ENCODE measurements at places on chromosomes 2 and 18.

DNA sequence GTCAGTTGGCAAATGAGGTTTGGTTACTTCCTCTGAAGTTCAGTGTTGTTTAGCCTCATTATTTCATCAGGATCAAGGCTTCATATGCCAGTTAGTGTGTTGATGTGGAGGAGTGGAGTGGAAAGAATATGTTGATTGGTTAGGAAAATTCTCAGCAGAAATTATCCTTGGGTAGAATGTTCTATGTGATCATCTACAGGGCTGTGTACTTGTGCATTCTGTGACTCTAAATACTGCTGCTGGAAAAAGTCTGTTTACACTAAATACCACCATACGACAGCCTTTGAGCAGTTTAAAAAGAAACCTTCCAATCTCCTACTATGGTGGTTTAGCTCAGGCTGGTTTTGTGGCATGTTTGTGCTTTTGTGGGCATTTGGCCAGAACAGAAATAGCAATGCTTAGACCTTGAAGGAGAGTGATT is 25.8 kb downstream of the CAB39 start:
- no peak for DNase-seq

- DNase-seq = no peak
Observed at GRCh38 chr18:47247416-47248114, 3.9 kb downstream of the SKOR2 start.

DNA sequence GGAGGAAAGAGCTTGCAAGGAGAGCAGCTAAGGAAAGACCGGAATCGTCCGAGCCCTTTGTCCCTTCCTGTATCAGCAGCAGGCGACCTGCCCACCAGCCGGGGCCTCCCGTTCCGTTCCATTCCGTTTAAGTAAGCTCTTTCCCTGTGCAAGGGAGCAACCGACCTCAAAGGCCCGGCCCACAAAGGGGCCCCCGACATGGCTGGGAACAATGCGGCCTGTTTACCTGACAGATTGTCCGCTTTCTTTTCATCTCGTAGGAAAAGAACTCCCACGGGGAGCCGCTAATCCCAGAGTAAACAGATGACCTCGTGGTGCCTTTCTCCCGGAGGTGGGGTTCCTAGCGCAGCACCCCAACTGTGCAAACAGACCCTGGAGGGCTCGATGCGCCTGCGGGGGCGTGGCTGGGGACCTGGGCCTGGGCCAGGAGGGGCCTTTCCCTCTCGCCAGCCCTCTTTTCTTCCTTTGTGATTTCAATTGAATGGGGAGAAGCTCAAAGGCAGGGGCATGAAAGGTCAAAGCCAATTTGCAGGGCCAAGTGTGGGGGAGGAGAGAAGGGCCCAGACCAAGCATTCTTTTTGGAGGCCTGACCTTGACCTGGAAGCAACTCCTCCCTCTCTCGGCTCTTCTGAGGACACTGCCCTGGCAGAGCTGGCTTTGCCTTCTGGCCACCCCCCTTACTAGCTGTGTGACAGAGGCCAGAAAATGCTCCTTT is 120.2 kb downstream of the INHBB start:
- DNase-seq = no peak

DNA sequence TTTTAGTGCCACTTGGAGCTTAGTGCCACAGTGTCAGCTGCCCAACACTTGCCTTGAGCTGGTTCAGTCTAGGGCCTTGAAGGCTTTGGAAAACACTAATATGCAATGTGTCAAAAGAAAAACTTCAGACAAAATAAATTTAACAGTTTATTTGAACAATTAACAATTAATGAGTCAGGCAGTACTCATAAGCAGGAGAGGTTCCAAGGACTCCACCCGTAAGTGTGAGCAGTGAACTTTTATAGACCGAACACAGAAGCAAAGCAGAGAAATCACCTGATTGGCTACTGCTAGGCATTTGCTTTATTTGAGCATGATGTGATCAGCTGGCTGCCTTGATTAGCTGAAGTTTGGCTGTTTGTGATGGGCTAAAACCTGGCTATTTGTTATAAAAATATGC is 49.5 kb upstream of the TBC1D8 start:
- no peak for DNase-seq

- DNase-seq = no peak
Observed at GRCh38 chr2:29578084-29578598, 343.2 kb downstream of the ALK start.

DNA sequence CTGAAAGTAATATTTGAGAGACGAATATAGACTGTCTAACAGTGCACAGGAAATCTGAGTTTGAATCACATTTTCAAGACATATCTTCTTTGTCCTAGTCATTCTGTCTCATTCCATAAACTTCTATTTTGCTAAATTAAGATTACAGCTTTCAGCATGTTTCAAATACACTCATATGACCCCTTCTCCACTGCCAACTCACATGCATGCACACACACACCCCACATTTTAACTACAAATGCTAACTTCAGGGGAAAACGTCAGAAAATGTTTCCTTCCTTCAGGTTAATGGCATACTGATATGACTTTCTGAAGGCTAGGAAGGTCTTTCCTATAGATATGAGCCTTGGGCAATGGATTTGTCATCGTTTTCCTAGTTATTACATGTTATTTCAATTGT is 373.7 kb downstream of the RBM43 start:
- no peak for DNase-seq

DNA sequence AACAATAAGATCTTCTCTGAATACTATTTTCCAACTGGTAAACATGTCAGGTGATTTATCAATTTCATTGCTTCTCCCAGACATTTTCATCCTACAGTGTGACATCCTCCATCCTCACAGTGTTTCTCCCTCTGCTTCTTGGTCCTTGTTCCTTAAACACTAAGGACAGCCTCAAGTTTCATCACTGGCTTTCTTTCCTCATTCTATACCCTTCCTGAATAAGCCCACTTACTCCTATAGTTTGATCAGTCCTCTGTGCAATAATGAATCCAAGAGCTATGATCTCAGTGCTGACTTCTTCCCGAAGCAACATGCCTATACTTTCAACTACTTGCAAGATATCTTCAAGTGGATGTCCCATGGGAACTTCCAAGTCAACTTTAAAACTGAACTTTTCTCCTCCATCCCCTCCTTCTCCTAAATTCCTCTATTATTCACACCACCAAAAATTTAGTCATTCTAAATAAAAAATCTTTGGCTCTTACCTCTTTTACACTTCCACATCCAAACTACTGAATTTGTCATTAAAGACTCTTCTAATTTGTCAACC is 87.6 kb downstream of the FAM228A start:
- DNase-seq = no peak

DNA sequence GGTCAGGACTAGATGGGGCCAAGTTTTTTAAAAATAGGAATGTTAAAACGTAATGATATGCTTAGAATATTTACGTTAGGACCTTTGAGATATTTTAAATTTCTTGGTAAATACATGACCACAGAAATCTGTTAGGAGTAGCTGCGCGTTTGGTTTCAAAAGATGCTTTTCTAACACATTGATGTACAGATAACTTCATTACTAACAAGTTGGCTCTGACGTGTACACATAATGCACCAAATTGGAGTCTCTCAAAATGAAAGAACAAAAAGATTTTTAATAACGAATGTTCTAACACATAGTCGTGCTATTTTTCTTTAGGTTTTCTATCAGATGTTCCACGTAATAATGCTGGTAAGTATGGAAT is 608 bp downstream of the PHOSPHO2 start:
- DNase-seq = no peak

GRCh38 chr2:28347596-28347995 is 45.1 kb upstream of the FOSL2 start:
- no peak for DNase-seq

DNA sequence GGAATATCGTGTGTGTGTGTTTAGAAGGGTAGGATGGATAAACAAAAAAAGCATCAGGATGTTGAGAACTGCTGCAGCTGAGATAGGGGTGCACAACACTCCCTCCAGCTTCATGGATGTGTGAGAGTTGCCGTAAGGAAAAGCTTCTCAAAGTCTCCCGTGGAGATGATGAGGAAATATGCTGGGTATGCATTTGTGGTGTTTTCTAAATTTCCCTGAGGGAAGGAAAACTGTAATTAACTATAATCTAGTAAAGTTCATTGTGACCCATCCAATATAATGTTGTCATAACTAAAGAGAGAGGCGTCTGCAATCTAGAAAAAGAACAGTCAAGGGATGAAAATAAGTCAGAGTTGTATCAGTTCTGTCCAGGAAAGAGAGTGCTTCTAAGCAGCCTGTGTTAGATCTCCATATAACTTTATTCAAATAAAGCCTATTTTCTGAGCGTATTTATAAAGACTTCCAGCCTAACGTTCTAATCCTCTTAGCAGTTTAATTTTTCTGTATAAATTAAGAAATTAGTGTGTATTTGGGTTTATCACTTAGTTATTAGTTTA is 7.3 kb upstream of the LMAN2L start:
- DNase-seq = no peak

GRCh38 chr2:60339286-60339685 is 214.2 kb downstream of the BCL11A start:
- DNase-seq = no peak

GRCh38 chr2:240561325-240561971 is 1.3 kb downstream of the DUSP28 start:
- no peak for DNase-seq

- no peak for DNase-seq
Observed at GRCh38 chr2:122179492-122180165, 424.2 kb downstream of the TSN start.

DNA sequence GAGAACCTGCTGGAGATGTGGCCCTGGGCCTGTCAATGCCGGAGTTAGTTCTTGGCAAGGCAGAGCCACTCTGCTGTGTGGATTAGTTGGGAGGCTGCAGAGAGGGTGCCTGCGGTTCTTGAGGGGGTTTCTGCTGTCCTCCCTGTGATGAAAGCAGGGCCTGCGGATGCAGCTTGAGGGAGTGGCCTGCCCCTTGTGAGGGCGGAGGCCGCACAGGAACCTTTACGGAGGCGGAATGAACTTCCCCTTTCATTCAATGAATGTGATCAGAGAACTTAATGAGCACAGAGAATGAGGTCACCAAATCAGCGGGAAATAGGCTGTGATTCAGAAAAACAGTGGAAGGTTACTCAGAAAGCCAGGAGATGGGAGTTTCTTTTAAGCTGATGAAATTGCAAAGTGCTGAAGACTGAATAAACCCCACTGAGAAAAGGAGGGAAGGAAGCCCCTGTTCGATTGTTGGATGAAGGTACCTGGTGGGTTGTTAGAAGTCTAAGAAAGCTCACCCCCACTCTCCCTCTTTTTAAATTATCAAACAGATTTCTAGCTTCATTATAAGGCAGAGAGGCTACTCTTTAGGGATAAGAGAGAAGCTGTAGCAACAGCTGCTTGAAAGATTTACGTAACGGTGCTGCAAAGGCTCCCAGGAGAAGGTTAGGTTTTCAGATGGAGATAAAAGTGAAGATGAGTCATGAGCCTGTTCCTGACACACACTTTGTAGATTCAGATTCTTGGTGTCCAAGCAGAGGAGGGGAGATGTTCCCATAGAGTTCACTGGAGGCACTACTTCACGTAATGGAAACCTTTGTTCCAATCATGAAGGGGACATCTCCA is 47.4 kb downstream of the VWA3B start:
- DNase-seq = no peak
